ELR (cell line): ENCODE measurements at places on chromosomes 2 and 18.

DNA sequence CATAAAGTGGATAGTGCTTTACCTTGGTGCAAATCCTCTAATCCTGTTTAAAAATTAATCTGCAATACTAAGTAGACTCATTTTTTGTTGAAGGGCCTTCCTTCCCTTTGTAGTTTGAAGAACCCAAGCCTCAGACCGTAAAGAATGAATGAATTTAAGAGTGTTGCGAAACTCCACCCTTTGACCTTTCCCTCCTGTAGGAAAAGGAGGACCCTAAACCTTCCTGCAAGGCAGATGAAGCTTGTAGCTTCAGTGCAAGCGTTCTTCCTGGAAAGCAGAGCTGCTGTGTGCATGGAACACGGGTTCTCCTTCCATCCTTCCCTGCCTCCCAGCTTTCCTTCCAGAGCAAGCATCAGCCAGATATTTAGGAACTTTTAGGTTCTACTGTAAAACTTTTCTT is 1.7 kb downstream of the IMPA2 start:
- DNase-seq, result no peak

- no peak for DNase-seq
Observed at GRCh38 chr2:135960656-135961551, 24.5 kb downstream of the DARS1 start.

GRCh38 chr18:2985628-2986027 is 27.3 kb downstream of the LPIN2 start:
- peak; percentile 67 for DNase-seq

DNA sequence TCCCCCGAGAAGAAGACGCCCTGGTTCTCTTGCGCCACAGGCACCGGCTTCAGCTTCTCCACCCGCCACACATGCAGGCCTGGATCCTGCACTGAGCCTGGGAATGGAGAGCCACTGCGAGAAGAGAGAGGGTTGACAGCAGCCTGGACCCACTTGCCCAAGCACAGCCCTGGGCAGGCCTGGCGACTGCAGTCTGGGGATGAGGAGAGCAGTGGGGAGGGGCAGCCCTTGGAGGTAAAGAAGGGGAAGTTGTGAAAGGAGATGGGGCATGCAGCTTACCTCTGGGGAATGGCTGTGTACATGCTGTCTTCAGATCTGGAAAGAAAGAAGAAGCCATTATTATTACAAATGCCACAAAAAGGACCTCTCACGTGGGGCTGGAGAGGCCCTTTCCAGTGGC is 8.3 kb downstream of the CAPG start:
- DNase-seq, result no peak

GRCh38 chr2:142291969-142292368 is 161.2 kb upstream of the LRP1B start:
- DNase-seq, result peak; percentile 50

DNA sequence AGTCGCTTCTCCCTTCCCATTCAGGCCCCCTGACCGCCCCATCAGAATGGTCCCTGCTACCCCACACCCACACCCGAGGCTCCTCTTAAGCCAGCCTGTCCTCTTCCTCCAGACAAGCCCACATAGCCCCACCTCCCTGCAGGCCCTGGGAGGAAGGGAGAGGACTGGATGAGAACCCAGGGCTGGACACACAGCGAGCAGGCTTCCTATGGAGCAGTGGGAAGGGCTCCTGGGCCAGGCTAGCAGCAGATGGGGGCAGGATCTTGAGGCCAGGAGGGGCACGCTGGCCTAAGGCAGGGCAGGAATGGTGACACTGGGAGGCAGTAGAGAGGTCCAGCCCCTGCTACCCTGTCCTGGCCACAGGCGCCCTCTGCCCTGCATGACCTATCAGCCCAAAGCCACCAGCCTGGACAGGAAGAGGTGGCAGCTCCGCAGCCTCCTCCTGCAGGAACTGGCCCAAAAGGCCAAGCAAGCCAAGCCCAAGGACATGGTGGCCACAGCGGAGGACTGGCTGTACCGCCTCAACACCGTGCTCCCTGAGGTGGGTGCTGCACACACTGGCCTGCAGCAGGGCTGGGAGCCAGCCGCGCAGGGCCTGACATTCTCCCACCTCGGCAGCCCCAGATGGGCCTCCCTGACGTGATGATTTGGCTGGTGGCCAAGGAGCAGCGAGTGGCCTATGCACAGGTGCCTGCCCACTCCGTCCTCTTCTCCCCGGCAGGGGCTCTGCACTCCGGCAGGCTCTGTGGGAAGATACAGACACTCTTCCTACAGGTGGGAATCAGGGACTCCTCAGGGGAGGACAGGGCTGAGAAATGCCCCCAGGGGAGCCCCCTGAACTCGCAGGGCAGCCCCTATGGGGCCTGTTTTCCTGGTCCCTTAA is 43.3 kb downstream of the FER1L5 start:
- DNase-seq, result no peak

- DNase-seq, result no peak
Observed at GRCh38 chr2:197704434-197705120, 592 bp upstream of the MARS2 start.

DNA sequence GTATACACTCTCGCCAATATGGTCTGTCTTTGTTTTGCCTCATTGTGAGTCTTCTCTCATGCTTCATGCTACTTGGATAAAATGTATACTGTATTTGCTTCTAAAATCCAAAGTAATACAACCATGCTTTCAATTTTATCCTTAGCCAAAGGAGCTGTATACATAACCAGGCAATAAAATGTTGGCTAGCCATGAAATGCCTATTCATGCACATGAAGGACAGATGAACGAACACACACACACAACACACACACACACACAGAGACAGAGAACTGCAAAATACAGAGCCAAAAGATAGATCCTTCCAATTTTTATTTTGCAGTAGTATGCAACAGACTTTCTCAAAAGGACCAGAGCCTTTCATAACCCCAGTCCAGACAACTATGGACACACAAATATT is 113.7 kb downstream of the SATB2 start:
- DNase-seq, result no peak

DNA sequence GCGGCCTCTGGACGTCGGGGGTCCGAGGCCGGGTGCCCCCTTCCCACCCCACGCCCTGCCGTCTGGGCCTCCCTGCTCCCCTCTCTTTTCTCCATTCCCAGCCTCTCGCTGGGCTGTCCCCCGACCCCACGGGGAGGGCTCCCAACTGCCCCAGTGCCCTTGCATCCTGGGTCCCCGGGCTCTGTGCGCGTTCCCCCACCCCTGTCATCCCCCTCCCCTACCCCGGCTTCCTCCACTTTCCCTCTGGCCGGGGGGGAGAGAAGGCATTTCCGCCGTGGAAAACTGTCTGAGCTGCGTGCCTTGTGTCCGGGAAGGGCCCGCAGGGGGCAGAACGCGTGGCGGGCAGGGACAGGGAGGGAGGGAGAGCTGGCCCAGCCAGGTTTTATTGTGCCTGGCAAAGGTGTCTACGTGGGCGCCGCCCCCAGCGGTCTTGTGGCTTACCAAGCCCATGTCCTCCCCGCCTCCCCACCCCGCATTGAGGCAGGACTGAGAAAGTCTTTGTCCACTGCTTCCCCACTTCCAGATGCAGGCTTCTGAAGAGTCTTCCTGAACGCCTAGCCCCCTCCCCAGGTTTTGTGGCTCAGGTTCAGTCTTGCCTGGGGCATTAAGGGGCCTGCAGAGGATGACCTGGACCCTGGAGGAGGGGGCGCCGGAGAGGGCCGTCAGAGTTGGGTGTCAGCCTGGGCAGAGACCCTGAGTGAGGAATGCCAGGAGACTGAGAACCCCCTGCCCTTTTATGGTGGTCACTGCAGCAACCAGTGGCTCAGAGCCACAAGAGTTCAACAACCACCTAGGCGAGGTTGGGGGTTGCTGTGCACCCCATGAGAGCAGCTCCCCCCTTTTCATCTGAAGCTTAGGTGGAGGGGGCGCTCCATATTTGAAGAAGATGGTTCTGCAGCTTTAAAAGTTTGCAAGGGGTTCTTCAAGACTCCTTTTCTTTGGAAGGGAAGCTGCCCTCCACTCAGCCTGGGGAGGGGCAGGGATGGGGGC is 1.3 kb downstream of the ITM2C start:
- DNase-seq, result peak; percentile 39

GRCh38 chr2:134073023-134073422 is 180.8 kb upstream of the MGAT5 start:
- DNase-seq, result no peak

GRCh38 chr2:2291500-2292260 is 39.4 kb downstream of the MYT1L start:
- no peak for DNase-seq

DNA sequence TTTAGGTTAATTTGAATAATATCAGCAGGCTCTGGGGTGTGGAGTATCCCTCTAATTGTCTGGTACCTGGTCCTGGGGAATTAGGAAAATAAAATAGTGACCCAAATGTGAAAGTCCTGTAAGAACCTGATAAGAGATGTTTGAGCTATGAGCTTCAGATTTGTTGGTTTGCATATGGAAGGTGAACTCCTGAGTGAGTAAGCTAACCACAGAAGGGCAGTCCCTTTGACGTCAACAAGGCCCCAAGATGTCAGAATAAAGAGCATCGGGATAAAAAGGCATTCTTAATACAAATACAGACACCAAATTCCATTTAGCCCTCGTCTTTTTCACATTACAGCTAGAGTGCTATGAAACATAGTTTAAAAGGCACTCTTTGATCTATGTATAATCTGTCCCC is 1366.3 kb upstream of the TMEFF2 start:
- DNase-seq, result peak; percentile 74
